ENCODE measurements at places on chromosomes 5 and 9.

DNA sequence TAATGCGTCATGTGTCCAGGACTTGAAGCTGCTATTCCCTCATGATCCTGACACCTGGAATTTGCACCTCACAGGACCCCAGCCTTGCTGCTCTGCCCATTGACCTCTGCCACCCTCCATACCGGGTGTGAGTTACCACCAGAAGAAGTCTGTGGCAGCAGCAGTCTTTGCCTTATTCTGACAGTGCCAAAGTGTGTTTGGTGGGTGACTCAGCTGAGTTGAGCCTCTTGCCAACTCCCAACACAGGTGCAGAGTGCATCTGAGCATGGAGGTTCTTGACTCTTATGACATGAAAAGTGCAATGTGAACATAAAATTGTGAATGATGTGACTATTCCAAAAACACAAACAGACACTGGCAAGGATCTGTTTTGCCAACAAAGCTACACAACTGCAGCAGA, 1166.5 kb upstream of the CDH18 start:
- no peak for DNase-seq

DNA sequence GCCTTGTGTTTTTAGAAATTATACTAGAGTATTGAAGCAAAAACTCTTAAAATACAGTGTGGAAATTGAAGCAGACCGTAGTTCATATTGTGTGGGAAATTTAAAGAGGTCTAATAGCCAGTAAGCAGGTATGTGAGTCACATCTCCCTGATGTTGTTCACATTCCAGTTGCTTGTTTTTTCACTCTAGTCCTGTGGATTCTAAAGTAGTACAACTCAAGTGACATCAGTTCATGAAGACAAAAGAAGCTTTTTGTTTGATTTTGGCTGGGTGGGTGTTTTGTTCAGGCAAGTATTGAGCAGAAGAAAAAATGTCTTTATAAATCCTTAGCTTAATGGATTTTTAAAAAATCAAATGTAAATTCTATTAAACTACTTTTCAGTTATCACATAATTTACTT, 216.2 kb downstream of the MAN2A1 start:
- DNase-seq, result no peak

- DNase-seq, result no peak
Measured at GRCh38 chr9:94904806-94905205, 178.3 kb downstream of the AOPEP start.

DNA sequence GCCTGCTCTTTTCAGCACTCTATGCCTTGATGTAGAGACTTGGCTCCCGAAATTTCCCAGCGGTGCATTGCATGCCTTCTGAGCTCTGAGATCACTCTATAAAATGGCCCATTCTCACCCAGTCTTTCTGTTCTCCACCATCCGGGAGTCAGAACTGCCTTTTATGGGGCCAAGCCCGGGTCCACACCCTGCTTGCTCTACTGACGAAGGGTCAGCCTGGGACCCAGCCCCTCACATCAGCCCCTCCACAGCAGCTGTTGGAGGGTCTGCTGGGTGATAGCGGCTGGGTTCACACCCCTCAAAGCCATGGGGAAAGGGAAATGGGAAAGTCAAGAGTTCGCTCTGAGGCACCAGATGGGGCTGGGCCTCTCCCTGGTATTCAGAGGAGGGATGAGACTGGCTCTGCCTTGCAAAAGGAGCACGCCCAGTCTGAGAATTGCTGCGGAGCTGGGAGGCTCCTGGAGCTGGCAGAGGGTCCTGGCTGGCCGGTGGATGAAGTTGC, 66.0 kb upstream of the ORM1 start:
- no peak for DNase-seq

- DNase-seq, result no peak
Measured at GRCh38 chr5:127536687-127537086, 19.2 kb downstream of the PRRC1 start.

DNA sequence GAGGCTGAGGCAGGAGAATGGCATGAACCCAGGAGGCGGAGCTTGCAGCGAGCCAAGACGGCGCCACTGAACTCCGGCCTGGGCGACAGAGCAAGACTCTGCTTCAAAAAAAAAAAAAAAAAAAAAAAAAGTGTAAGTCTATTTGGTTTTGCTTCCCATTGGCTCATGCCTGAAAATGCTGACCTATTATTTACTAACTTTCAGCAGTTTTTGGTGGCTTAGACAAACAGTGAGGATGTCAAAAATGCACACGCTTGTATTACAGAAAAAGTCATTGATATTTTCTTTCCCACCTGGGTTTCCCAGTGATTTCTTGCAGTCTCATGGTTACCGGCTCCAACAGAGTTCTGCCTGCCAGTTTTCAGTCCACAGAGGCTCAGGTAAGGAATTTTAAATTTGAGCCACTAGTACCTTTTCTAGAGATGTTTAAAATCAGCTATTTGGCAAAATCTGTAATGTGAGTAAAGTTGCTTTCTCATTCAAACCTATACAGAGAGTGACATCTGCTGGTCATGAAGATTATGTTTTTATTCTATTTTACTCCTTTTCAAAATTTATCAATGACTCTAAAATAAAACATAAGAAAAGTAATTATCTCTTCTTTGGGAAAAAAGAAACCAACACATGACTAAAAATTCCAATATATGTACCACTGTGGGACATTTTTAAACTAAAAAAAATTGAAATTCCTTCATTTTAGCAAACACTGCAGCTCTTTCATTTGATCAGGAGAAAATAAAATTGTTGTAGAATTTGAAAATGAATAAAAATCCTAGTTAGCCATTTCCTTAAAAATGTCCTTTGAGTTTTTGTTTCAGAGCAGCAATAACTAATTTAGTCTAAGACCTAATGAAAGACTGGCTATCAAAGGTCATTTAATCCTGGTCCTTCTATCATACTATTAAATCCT, 8.8 kb downstream of the FAM200C start:
- DNase-seq, result no peak

- no peak for DNase-seq
Measured at GRCh38 chr9:133649194-133649593, 13.0 kb downstream of the DBH start.

GRCh38 chr9:113602126-113603047, 138.9 kb downstream of the RGS3 start:
- peak; percentile 46 for DNase-seq

DNA sequence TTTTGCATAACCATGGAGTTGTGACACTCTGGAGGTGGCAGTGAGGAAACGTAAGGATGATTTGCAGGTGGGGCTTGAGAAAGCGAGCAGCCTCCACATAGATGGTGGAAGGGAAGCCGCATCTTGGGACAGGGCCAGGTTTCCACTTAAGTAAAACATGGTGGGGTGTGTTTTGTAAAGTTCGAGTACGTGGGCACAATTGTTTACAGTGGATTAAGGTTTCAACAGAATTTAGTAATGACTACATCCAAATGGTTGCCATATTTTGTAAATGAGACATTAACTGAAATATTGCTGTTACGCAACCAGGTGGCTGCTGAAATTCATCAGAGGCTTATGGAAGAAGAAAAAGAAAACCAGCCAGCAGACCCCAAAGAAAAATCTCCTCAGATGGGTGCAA, 85.4 kb upstream of the IL7R start:
- no peak for DNase-seq

DNA sequence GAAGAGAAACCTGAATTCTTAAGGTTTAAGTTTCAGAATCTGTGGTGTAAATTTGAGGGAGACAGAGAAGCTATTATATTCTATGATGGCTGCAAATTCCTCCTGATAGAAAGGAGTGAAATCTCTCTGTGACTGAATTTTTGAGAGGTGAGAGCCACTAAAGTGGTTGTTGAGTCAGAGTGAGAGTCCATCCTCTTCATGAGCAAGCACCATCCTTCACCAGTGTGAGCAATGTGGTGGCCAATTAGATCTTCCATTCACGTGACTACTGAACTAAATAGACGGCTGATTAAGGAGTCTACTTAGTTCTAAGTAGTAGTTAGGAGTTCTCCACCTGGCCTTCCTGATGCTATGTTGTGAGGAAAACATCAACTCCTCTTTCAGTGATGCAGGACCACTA, 147.8 kb upstream of the CCNH start:
- DNase-seq, result no peak

- no peak for DNase-seq
Measured at GRCh38 chr5:53084546-53085255, 24.9 kb downstream of the MOCS2 start.

DNA sequence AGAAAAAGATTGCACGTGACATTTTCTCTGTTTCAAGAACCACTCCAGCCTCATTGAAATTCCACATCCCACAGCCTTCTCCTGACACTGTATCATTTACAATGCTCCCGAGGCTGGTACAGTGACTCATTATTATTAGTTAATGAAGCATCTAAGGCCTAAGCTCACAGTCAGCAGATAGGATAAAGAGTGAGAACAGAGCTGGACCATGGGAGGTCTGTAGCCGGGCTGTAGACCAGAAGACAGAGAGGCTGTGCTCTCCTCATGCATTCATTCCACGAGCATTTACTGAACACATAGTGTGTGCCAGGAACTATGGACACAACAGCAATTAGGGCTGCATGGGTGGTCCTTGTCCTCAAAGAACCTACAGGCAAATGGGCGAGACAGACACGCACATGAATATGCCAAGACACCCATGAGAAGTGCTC, 47.3 kb upstream of the GALNT10 start:
- DNase-seq, result no peak

- peak; percentile 21 for DNase-seq
Measured at GRCh38 chr5:39714036-39714698, 289.4 kb upstream of the DAB2 start.

- no peak for DNase-seq
Measured at GRCh38 chr5:378301-378891, 56.9 kb downstream of the AHRR start.

DNA sequence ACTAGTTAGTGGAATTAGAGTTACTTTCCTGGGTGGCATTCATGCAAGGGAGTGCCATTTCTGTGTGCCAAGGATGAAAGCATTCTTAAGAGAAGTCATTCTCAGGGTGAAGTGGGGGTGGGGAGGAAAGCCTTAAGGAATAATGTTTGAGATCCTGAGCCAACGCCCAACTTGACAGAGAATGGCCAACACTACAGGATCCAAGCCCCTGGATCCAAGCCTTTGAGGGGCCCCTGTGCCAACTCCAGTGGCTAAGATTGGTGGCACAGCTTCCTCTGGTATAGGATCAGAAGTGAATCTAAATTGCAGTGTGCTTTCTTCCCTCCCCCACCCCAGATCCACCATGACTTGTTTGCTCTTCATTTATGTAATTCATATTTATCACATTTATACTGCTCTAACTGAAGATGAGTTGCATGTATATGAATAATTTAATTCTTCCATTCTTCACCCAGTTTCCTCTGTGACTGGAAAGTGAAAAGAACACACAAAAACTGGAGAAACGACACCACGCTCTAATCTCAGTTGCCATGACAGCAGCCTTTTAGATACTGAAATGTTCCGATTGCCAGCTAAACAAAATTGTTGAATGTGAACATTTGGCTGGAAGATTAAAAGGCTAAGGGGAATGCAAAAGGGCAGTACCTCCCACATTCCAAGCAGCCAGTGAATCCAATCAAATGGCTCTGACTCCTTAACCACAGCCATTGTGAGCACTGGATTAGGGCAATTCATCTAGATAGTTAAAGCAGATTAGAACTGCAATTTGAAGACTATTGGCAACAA, 4.5 kb downstream of the ZNF608 start:
- DNase-seq, result no peak

DNA sequence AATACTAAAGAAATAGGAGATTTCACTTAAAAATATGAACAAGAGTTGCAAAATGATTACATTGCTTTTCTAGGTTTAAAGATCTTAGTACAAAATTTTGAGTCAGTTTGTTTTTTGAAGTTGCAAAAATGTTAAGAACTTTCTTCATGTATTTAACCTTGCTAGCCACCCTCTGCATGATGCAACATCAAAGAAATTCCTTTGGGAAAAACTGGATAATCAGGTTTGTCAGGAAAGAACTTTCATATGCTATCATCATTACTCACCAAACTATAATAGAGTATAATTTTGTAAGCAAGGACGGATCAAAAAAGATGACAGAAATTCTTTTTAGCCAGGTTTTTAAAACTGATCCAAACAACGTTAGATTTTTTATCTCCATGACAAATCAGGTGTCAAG, 116.9 kb upstream of the MRPS30 start:
- no peak for DNase-seq

GRCh38 chr9:72579190-72579589, 57.8 kb downstream of the TMC1 start:
- DNase-seq, result no peak

- DNase-seq, result no peak
Measured at GRCh38 chr5:97888439-97888838, 705.4 kb upstream of the RIOK2 start.

- DNase-seq, result no peak
Measured at GRCh38 chr5:72711351-72711750, 105.1 kb upstream of the TNPO1 start.

GRCh38 chr5:82538339-82539034, 260.3 kb upstream of the RPS23 start:
- DNase-seq, result no peak

DNA sequence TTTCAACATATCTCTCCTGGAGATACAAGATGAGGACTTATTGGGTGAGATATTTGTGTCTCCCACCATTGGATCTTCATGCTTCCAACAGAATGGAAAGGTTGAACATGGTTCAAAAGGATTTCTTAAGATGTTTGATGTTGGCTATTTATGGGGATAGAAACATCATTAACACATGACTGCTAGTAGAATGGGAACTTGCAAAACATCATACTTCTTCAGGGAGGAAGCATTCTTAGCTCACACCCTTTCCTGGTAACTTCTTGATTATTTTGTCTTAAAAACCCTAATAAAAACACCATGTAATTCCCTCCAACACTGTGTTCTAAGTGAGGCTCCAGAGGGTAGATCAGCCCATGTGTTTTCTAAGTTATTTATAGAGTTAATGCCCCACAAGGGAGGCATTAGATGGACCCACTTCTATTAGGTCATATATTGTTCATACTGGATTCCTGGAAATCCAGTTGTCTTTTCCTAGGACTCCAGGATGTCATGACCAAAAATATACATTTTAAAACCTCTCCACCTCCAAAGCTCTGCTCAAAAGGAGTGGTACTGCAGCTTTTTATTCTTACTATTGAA, 95.8 kb downstream of the FOXD1 start:
- DNase-seq, result no peak

DNA sequence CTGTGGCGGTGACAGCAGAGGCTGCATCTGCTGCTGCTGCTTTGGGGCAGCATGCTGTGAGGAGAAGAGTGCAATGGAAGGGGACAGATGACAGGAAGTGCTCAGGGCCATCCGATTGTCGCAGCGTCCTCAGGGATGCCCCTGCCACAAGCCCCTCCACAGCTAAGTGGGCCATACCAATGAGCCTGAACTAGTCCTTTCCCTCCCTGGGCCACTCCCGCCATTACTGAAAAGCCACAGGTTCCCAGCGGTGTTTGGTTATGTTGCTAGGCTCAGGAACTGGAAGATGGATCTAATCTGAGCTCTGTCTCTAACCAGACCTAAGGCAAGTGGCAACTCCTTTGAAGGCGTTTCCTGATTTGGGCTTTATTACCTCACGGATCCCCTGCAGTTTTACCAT, 109.2 kb downstream of the GAPVD1 start:
- DNase-seq, result no peak

DNA sequence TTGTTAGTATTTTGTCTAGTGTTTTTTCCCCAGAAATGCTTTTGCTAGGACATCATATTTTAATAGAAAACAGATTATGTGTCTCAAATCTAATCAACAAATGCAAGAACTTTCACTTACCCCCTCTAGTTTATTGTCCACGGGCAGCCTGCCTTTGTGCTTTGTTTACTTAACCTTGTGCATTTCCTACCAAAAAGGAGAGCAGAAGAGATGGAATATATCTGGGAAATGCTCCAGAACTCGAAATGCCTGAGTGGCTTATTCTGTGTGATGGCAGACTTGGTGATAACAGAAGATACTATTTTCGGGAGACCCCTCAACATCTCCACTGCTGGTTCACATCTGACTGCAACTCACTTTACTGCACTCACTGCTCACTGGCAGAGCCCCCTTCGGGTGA, 33.3 kb upstream of the SPDL1 start:
- DNase-seq, result no peak

All from activated T-cell treated with anti-CD3 and anti-CD28 coated beads, Interleukin-2, amount 50 U/mL, for 4 hours (primary cell).